ENCODE measurements at places on chromosomes 5 and 9.

- peak; percentile 11 for DNase-seq
Measured at GRCh38 chr9:22976454-22976853, 529.8 kb downstream of the DMRTA1 start.

DNA sequence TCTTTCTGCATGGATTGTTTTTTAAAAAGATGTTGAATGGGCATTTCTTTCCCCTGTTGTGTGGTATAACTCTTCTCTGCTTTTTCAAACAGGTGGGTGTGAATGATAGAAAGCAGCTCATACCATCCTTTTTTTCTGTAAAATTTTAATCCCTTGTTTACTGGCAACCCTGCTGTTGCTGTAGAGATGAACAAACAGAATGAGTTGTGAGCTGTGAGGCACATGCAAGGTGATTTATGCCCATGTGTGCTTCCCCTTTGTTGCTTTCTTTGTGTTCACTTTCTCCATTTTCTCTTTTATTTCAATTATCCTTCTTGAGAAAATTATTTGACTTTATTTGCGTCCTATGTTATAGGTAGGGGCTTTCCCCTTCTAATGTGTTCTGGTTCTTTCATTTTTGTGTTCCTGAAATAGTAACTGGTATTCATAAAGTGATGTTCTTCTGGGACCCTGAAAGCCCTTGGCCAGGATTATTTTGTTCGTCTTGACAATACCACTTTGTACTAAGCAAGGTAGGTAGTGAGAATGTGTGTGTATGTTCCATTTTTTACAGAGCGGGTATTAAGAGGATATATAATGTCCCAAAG lies 79.9 kb downstream of the AOPEP start:
- no peak for DNase-seq

DNA sequence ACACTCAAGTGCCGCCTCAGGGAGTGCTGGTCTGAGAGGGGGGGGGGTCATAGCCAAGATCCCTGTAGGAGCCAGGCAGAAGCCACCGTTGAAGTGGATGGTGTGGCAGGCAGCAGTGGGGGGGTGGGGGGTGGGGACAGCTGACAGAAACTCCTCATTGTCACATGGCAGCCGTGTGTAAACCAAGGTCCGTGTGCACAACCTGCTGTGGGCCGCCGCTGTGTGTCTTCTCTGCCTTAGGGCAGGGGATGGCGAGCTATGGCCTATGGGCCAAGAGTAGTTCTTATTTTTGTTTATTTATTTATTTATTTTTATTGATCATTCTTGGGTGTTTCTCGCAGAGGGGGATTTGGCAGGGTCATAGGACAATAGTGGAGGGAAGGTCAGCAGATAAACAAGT lies 13.4 kb downstream of the SQSTM1 start:
- no peak for DNase-seq

DNA sequence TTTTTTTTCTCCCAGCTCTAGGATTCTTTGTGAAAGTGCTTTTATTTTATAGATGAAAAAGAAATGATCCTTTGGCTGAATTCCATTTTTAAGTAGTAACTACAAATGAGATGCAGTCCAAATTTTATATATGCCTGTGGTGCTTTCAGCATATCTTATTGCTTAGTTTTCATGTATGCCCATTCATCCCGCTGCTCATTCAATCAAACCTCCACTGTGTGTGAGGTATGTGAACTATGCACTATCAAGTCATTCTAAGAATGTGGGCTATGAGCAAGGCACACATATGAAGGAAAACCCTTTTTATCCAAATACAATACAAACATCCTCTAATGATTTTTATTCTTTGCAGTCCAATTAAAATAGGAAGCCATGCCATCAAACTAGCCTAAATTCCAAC lies 1069.1 kb upstream of the DMAC1 start:
- no peak for DNase-seq

- DNase-seq = no peak
Measured at GRCh38 chr9:123131993-123132392, 98.5 kb downstream of the GPR21 start.

- no peak for DNase-seq
Measured at GRCh38 chr9:129218918-129219317, 40.9 kb upstream of the IER5L start.

- peak; percentile 39 for DNase-seq
Measured at GRCh38 chr5:36079200-36079781, 12.6 kb upstream of the UGT3A2 start.

DNA sequence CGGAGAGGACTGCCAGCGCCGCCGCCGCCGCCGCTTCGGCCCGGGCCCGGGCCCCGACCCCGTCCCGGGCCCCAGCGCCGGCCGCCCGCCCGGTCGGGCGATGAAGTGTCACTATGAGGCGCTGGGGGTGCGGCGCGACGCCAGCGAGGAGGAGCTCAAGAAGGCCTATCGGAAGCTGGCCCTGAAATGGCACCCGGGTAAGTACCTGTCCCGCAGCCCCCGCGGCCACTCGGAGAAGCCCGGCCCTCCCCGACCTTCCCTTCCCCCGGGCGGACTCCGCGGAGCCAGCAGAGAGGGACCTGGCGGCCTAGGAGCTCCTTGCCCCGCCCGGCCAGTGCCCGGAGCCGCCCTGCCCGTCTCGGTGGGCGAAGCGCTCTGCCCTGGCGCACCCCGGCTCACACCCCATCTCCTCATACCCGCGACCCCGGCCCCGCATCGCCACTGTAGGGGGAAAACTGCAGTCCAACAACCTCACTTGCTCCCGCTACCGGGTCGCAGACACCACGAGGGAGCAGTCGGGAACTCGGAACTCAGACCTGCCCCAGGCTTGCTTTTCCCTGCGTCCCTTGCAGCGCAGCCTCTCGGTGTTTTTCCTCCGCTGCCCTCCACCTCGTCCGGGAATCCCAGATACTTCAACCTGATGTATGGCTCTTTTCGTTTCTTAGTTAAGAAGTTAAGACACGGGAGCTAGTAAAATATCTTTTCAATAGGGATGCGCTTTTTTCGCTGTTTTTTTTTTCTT lies 532 bp downstream of the DNAJC21 start:
- DNase-seq = peak; percentile 73

GRCh38 chr9:130444565-130445221 lies at the start of gene ASS1:
ASS1 (plus strand) TSS chr9:130444961; CDS start chr9:130452229, 7,268 bp downstream.
- no peak for DNase-seq

DNA sequence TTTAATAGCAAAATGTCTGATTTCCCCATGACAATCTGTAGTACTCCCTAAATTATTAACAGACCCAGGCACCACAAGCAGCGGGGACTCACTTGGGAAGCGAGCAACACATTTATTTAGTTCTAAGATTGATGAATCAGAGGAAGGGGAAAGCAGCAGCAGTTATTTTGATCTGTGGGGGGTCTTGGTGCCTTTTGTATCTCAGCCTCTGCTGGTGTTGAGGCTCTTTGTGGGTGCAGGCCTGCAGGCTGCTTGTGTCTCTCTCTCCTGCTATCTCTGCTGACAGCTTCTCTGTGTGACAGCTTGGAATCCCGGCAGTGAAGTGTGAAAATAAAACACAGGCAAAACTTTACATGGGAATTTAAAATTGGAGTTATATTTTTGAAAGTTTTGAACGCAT lies 878.2 kb upstream of the DMAC1 start:
- no peak for DNase-seq

GRCh38 chr9:5951686-5952211 lies 61.1 kb downstream of the MLANA start:
- peak; percentile 80 for DNase-seq

GRCh38 chr5:157511651-157512644 lies 51.9 kb downstream of the NIPAL4 start:
- DNase-seq = peak; percentile 97

DNA sequence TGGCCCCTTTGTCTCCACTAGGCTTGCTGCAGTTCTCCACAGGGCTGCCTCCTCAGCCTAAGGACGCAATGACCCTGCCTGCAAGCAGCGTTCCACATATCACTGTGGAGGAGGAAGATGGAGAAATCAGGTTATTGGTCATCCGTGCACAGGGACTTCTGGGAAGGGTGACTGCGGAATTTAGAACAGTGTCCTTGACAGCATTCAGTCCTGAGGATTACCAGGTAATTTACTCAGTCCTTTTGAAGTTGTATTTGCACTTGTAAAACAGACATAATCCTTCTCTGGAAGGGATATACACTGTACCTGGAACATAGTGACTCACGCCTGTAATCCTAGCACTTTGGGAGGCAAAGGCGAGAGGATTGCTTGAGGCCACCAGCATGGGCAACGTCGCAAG lies 116.6 kb downstream of the ADGRV1 start:
- DNase-seq = no peak

DNA sequence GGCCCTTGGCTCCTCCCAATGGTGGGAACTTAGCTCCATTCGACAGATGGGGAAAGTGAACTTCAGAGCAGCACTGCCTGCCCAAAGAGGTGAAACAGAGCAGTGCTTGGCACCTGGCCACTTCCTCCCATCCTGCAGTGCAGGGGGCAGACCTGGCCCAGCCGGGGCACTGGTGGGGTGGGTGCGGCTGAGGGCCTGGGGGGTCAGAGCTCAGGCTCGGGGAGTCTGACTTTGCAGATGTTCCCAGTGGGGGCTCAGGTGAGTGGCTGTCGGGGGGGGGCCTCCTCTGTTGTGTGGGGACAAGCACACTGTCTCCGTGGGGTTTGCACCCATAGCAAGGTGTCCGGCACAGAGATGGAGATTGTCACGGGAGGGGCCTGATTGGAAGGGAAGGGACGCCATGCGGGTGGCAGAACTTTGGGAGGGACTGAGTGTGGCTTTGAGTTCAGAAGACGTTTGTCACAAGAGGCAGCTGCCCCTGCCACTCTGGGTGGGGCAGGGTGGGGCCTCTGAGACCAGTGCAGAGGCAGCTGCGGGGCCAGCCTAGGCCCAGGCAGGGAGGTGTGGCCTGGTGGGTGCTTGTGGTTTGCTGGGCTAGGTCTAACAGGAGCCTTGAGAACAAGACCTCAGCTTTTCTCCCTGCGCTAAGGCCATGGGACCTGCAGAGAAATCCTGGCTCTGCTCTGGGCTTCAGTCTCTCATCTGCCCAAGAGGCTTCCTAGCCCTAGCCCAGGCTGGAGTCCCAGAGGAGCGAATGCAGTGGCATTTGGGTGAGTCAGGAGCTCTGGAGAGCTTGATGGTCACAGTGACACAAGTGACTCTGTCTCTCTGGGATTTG lies 2.5 kb downstream of the MYMK start:
- no peak for DNase-seq

GRCh38 chr9:135662758-135663450 lies at the start of gene LCN9:
LCN9 (plus strand) TSS chr9:135663309; CDS start chr9:135663322, 13 bp downstream.
- DNase-seq = no peak

DNA sequence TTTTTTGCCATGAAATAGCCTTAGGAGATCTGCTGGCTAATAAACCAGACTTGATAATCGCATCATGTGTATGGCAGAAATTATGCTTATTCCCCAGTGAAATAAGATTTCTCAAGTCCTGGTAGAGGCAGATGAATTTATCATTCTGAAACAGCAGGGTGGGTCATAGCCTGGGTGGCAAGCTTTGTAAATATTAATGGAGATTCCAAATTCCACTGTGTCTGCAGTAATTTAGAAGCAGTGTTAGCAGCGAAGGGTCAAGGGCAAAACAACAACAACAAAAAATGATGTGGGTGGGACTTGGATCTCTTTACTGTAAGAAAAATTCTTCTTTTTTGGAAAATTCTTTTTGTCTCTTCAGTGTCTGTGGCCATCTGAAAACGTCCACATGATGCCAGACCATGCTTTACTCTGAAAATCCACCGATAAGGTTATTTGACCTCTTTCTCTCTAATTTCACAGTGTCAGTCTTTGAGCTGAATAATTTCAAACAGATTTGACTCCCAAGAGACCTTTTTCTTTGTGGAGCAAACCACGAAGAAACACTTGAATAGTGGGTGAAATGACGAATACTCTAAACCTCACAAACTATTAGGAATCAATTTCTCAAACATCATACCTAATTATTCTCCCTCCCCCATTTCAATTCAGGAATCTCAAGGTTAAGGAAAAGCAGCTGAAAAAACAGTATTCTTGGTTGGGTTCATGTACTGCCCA lies 106.0 kb upstream of the RPS23 start:
- no peak for DNase-seq

DNA sequence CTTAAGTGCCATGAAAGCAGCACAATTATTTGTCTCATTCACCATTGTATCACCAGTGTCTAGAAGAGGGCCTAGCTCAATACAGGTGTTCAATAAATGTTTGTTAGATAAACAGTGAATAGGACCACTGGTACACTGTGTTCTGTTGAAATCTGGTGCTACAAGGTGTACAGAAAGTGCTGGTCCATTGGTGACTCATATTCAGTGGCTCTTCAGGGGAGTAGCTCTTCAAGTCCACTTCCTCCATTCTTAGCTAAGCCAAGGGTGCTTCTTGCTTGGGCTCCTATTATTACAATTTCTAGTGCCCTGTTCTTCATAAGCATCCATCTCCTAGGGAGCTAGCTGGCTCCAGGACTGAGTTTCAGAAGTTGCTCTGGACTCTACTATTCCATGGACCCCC lies 6.4 kb upstream of the FCHO2 start:
- no peak for DNase-seq

- DNase-seq = no peak
Measured at GRCh38 chr9:124266139-124266825, 8.5 kb downstream of the NEK6 start.

DNA sequence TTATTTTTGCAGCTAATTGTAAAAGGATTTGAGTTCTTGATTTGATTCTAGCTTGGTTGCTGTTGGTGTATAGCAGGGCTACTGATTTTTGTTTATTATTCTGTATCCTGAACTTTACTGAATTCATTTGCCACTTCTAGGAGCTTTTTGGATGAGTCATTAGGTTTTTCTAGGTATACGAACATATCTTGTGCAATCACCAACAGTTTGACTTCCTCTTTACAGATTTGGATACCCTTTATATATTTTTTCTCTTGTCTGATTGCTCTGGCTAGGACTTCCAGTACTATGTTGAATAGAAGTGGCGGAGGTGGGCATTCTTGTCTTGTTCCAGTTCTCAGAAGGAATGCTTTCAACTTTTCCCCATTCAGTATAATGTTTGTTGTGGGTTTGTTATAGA lies 210.8 kb downstream of the FGF10 start:
- no peak for DNase-seq

- no peak for DNase-seq
Measured at GRCh38 chr5:95779611-95780010, 42.9 kb downstream of the GLRX start.

DNA sequence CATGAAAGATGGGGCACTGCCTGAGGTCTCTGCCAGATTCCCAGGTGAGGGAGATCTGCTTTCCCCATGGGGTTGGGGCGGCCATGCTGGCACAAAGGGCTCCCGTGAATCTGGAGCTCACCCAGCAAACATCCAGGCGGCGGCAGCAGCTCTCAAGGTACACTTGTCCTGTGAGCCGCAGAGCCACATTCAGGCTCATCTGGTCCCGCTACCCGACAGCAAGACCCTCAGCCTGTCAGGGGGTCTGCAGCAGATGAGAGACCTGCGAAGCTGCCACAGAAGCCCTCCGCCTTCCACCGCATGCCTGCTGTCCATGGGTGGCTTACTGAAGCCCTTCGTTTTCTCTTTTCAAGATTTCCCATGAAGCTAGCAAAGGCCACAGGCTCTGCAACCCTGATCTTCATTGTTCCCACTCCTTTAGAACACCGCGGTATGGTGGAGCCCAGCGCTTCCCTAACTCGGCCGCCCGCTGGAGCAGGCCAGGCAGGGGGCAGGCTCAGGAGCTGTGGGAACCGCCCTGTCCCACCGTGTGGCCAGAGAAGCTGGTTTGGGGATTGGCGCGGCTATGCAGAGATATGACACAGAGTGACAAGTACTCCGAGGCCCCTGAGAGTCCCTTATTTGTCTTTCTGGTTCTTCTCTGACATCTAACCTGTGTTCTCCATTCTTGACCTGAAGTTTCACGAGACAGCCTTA lies 8.8 kb downstream of the LRRC14B start:
- DNase-seq = no peak
